ENCODE measurements at places on chromosomes 11 and 22. TPM values are rescaled to one million over a fixed set of nuclear protein-coding genes. Genes with fewer than 3 reads are reported as not detected.

The ANKRD49 gene
- polyA plus RNA-seq: 13.9 TPM

- DNase-seq: no peak
Observed at GRCh38 chr11:75770102-75770501, 1.5 kb downstream of the DGAT2 start.

DNA sequence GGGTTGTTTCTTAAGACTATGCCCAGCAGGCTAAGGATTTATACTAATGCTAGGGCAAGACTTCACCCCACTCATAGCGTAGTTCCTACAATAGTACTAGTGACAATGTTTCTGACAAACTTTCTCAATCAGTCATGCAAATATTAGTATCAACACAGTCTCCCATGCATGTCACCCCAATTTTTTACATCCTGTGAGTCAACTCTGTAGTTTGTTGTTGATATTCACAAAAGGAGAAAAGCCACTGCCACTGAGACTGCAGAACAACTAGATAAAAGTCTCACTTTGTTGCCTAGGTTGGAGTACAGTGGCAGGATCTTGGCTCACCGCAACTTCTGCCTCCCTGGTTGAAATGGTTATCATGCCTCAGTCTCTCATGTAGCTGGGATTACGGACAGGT lies 155.2 kb downstream of the RBFOX2 start:
- DNase-seq: no peak

DNA sequence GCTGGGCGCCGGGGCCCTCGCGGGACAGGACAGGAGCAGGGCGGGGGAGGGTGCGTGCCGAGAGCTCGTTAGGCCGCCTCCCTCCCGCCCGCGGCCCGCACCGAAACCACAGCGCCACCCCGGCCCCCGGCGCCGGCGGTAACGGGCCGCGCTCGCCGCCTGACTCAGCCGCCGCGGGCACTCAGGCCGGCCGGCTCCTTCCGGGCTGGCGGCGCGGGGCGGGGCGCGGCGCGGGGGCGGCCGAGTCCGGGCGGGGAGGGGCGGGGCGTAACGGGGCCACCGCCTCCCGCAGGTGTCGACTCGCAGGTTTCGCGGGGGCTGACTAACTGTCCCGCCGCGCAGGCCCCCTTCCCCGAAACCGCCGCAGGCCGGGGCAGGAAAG lies at the start of gene AP5B1:
Gene AP5B1, minus strand, starts transcription at position 207 of the 382 bp plus-strand sequence. CDS start 385 bp downstream, outside the sequence.
- DNase-seq: peak; percentile 90

GRCh38 chr11:108289699-108290098 lies 66.8 kb downstream of the ATM start:
- DNase-seq: no peak

GRCh38 chr11:107665018-107665417 lies 46.8 kb downstream of the SLN start:
- DNase-seq: no peak

DNA sequence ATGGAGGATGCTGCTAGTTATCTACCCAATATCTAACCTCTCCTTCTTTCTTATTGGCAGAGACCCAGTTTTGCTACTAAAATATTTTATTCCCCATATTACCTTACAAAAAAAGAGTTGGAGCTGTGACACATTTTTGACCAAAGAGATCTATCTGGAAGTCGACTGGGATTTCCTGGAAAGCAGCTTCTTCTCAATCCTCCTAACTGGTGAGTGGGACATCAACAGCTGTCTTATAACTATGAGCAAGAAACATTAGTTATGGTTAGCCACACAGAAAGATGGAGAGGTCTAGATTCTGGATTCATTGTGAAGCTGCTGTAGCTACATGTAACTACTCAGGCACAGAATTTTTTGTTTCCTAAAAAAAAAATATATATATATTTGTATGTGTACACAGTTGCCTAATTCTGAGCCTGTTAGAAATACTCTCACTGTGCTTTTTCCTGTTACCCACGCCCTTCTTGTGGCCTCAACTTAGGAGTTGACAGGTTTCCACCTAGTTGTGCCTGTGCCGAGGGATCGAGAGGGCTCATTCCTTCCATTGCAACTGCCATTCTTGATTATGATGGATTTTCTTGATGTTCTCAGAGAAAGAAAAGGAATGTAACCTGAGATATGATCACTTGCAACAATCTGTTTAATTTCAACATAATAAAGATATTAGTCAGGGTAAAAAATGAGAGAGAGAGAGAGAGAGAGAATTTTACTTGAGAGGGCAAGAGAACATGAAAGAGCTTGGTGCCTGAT lies 142.0 kb downstream of the SLC17A6 start:
- DNase-seq: peak; percentile 35

DNA sequence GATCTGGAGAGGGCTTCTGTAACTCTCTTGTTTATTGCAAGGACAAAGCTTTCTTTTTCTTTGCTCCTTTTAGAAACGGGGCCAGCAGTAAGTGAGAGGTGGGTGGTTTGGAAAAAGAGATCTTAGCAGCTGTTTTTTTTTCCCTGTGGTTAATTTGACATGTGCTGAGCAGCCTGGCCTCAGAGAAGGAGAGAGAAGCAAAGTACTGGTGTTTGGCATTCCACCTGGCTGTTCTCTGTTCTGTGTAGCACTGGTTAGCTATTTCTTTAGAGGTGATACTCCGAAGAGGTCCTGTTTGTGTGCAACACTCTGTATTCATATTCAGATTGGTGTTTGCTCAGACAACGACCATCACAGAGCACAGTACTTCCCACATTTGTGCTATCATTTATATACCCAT lies 80.8 kb upstream of the SORL1-AS1 start:
- no peak for DNase-seq

Data from GM23248 (cell line).